ENCODE measurements at places on chromosomes 2 and 18.

DNA sequence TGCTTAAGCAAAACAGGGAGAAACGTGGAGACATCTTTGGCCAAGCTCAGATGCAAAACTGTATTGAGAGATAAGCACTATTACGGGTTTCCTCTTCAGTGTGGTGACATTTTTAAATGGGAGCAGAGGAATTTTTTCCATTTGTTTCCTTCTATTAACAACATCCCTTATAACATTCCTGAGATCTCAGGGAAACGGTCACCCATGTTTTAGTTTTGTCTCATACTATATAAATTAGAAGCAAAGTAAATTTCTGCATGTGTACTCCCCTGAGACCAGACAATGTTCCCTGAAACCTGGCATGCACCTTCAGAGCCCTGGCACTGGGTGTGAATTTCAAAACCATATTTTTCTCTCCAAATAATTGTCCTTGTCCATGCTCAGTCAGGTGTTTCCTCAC lies 57.6 kb upstream of the RNF152 start:
- DNase-seq = no peak

DNA sequence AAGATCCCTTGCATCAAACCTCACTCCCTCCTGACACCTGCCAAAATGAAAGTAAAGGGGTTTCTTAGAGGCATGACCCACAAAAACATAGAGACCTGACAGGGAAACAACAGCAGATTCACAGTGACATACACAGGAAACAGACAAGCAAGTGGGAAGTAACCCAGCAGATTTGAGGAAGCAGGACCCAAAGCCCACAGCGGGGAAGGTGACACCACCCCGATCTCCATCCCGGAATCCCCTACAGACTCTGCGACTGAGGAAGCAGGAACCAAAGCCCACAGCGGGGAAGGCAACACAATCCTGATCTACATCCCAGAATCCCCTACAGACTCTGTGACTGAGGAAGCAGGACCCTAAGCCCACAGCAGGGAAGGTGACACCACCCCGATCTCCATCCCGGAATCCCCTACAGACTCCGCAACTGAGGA lies 21.6 kb downstream of the CIB4 start:
- DNase-seq = no peak

GRCh38 chr2:176003958-176004357 lies 1.9 kb upstream of the LNPK start:
- DNase-seq = no peak

DNA sequence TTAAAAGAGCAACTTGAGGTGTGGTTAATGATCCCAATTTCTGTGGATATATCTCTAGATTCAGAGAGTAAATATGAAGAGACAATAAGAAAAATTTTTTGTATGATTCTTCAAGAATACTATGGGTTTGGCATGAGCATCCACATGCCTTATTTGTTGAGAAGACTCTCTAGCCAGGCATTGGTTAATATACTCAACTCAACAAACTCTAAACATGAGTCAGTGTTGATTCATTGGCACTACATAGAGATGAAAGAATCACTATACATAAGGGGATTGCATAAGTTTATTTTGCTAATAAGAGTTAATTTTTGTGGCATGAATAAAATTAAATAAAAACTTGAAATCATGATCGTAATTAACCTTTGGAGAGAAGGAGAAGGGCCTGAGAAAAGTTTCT lies 930.2 kb upstream of the LRRTM1 start:
- DNase-seq = no peak

Measured in NCI-H510A treated with DMSO at 0.1 percent for 48 hours (cell line).